MCF 10A (cell line): ENCODE measurements at places on chromosomes 6 and 20.
A peak's percentile ranks its signal among the peaks of the same experiment; 100 is the strongest.

DNA sequence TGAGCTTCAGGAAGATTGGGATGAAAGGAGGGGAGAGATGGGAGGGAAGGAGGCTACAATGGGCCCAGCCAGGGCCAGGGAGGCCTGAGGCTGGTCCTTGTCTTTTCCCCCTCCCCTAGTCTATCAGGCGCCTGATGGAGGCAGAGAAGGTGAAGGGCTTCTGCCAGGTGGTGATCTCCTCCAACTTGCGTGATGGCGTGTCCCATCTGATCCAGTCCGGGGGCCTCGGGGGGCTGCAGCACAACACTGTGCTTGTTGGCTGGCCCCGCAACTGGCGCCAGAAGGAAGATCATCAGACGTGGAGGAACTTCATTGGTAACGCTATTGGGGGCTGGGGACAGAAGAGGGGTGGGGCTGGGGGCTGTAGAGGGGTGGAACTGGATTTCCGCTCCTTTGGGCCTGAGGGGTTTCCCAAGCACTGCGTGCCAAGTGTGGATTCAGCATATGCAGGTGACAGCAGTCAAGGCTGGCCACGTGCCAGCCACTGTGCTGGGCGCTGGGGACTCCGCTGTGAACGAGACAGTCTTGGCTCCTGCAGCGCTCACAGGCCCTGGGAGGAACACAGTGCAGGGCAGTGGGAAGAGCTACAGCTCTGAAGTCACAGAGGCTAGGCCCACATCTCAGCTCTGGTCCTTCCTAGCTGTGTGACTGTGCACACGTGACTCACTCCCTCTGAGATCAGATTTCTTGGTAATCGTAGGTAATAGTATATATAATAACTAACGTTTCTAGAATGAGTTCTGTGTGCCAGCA lies 22.7 kb downstream of the SLC12A5 start:
- H3K36me3 ChIP-seq, result no peaks in the 10 kb centered on the region
- peaks cover 48% of the 10 kb centered on the region for H3K27me3 ChIP-seq
- no peak for DNase-seq
- H3K27ac ChIP-seq, result no peak overlapping the region
- H3K4me1 ChIP-seq, result no peaks in the 10 kb centered on the region

DNA sequence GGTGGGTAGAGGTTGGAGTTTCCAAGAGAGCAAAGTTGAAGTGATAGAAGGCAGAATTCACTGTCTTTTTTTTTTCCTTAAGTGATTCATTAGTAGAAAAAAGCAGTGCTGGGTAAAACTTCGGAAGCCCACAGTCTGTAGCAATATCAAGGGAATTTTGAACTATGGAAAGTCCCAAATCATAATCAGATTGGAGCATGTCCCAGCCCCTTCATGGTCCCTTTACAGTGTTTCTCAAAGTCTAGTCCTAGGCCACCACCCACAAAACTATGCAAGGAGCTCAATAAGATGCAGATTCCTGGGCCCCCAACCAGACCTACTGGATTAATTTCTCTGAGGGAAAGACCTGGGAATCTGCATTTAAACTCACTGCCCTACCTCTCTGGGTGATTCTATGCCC lies 22.6 kb downstream of the NEDD9 start:
- H3K36me3 ChIP-seq, result peaks cover 5% of the 10 kb centered on the region
- no peak overlapping the region for H3K27ac ChIP-seq
- no peak for DNase-seq
- no peaks in the 10 kb centered on the region for H3K27me3 ChIP-seq
- H3K4me1 ChIP-seq, result peaks cover 25% of the 10 kb centered on the region
- H3K4me3 ChIP-seq, result no peak overlapping the region

GRCh38 chr6:3329393-3330051 lies 70.8 kb downstream of the PSMG4 start:
- H3K4me1 ChIP-seq, result peaks cover 8% of the 10 kb centered on the region
- H3K27me3 ChIP-seq, result no peaks in the 10 kb centered on the region
- H3K27ac ChIP-seq, result no peak overlapping the region
- peaks cover 6% of the 10 kb centered on the region for H3K36me3 ChIP-seq
- H3K4me3 ChIP-seq, result no peak overlapping the region

- no peak overlapping the region for H3K4me3 ChIP-seq
- H3K36me3 ChIP-seq, result peaks cover 3% of the 10 kb centered on the region
- H3K4me1 ChIP-seq, result peaks cover 23% of the 10 kb centered on the region
- H3K27ac ChIP-seq, result no peak overlapping the region
- no peak for DNase-seq
Measured at GRCh38 chr6:3418496-3419060, 38.3 kb downstream of the SLC22A23 start.

GRCh38 chr6:162409741-162410691 lies 317.6 kb downstream of the PRKN start:
- DNase-seq, result no peak
- H3K27me3 ChIP-seq, result no peaks in the 10 kb centered on the region
- peaks cover 6% of the 10 kb centered on the region for H3K4me1 ChIP-seq
- H3K27ac ChIP-seq, result no peak overlapping the region

- no peaks in the 10 kb centered on the region for H3K36me3 ChIP-seq
- peaks cover 60% of the 10 kb centered on the region for H3K27me3 ChIP-seq
- DNase-seq, result no peak
- H3K4me3 ChIP-seq, result no peak overlapping the region
- no peaks in the 10 kb centered on the region for H3K4me1 ChIP-seq
Measured at GRCh38 chr6:12815884-12816600, 99.5 kb downstream of the PHACTR1 start.

- DNase-seq, result peak; percentile 31
- no peaks in the 10 kb centered on the region for H3K36me3 ChIP-seq
- H3K27me3 ChIP-seq, result peaks cover 17% of the 10 kb centered on the region
- H3K4me1 ChIP-seq, result peaks cover 11% of the 10 kb centered on the region
- no peak overlapping the region for H3K27ac ChIP-seq
- no peak overlapping the region for H3K4me3 ChIP-seq
Measured at GRCh38 chr20:56933331-56933698, 304.2 kb downstream of the TFAP2C start.

DNA sequence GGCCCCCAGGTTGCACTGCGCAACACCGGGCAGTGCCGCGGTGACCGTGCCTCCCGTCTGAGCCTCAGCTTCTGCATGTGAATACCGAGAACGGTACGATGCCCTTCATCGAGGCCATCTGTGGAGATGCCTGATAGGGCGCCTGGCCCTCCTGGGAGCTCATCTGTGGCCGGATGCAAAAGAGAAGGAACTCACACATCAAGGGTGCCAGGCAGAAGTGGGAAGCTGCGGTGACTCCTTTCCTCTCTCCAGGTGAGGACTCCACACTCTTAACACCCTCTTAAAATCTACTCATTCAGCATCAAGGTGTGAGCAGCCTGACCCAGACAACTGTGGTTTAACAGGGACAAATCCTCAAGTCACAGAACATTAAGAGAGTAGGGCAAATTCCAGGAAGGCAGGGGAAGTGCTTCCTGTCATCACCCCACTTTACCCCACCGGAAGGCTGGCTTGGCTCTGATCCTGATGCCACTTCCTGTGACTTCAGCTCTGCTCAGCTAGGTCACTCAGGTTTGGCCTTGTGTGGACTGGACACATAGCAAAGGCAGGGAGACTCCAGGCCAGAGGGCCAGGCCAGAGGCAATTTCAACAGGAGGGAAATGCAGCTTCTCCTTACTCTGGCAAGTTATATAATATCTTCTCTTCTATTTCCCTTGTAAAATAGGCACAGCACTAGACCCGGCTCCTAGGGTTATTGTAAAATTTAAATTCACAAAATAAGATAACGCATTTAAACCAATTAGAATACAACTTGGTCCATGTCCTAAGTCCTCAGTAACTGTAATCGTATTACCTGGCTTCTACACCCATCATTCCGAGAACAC lies 69.4 kb downstream of the CPNE5 start:
- peak; percentile 30 for DNase-seq
- H3K27ac ChIP-seq, result peak overlapping the region; percentile 11

- no peaks in the 10 kb centered on the region for H3K36me3 ChIP-seq
- no peak overlapping the region for H3K4me3 ChIP-seq
- H3K27me3 ChIP-seq, result peaks cover 70% of the 10 kb centered on the region
- no peak overlapping the region for H3K27ac ChIP-seq
Measured at GRCh38 chr6:87905101-87905641, 142.5 kb upstream of the SPACA1 start.

GRCh38 chr6:5050009-5050408 lies 35.1 kb upstream of the PPP1R3G start:
- H3K36me3 ChIP-seq, result no peaks in the 10 kb centered on the region
- DNase-seq, result no peak
- H3K27me3 ChIP-seq, result no peaks in the 10 kb centered on the region
- H3K27ac ChIP-seq, result no peak overlapping the region

DNA sequence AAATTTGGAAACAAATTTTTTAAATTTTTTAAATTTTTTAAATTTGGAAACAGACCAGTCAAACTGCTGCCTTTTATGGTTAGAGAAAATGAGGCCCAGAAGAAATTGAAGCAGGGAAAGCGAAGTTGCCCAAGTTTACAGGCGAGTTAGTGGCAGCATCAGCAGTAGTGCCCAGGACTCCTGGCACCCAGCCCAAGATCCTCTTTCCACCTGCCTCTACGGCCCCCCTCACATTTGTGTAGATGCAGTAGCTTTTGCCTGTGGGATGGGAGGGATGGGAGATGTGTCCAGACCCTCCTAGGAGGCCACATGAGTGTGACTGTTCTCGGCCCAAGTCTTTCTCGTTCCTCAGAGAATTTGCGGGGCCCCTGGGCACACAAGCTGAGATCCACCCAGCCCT lies 49.8 kb downstream of the HNF4A start:
- peaks cover 19% of the 10 kb centered on the region for H3K4me1 ChIP-seq
- no peaks in the 10 kb centered on the region for H3K36me3 ChIP-seq
- no peaks in the 10 kb centered on the region for H3K27me3 ChIP-seq

DNA sequence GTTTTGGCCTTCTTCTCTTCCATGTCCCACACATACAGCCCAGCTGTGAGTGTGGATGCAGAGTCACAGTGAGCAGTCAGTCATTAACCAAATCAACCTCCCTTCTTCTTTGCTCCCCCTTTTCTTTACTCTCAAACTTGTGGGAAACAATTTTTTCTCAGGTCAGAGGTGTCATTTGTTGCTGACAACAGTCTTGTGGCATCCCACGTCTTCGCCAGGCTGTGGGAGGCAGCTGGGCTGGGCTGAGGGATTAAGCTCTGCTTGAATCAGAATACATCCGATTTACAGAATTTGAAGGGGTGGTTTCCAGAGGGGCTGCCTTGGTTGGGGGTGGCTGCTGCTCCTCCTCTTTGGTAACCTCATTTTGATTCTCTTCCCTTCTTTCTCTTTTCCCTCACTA lies 40.5 kb downstream of the SCGN start:
- no peak overlapping the region for H3K4me3 ChIP-seq
- no peak overlapping the region for H3K27ac ChIP-seq
- DNase-seq, result no peak
- H3K27me3 ChIP-seq, result no peaks in the 10 kb centered on the region

- DNase-seq, result no peak
- H3K4me1 ChIP-seq, result no peaks in the 10 kb centered on the region
- H3K27me3 ChIP-seq, result no peaks in the 10 kb centered on the region
Measured at GRCh38 chr6:77548190-77548589, 84.9 kb upstream of the HTR1B start.

GRCh38 chr20:4563534-4563933 lies 158.2 kb upstream of the PRND start:
- H3K27ac ChIP-seq, result no peak overlapping the region
- H3K4me1 ChIP-seq, result no peaks in the 10 kb centered on the region
- H3K4me3 ChIP-seq, result no peak overlapping the region
- H3K27me3 ChIP-seq, result peaks cover 18% of the 10 kb centered on the region
- H3K36me3 ChIP-seq, result no peaks in the 10 kb centered on the region
- DNase-seq, result peak; percentile 73

DNA sequence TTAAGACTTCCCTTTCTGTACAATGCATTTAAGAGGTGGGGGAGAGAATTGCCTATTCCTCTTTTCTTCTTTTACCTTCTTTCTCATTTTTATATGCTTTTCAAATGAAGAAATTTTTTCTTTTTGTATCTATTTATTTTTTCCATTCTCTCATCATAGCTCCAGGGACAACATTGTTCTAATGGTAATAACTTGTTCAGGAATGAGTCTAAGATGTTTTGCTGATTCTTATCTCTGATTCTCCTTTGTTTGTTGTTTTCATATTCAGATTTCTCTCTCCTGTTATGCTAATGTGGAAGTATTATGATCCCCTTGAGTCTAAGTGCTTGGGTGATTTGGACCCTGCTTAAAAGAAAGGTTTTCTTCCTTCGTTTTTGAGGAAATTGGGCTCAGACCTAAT lies 451.6 kb downstream of the CDKAL1 start:
- no peaks in the 10 kb centered on the region for H3K36me3 ChIP-seq
- no peak overlapping the region for H3K4me3 ChIP-seq
- no peaks in the 10 kb centered on the region for H3K27me3 ChIP-seq
- DNase-seq, result no peak

- peaks cover 17% of the 10 kb centered on the region for H3K4me1 ChIP-seq
- H3K27me3 ChIP-seq, result no peaks in the 10 kb centered on the region
- H3K4me3 ChIP-seq, result no peak overlapping the region
- no peak overlapping the region for H3K27ac ChIP-seq
Measured at GRCh38 chr6:13377054-13377758, 48.9 kb upstream of the TBC1D7 start.

- no peaks in the 10 kb centered on the region for H3K36me3 ChIP-seq
- H3K27me3 ChIP-seq, result no peaks in the 10 kb centered on the region
- DNase-seq, result no peak
- H3K27ac ChIP-seq, result no peak overlapping the region
- no peak overlapping the region for H3K4me3 ChIP-seq
- no peaks in the 10 kb centered on the region for H3K4me1 ChIP-seq
Measured at GRCh38 chr6:64123761-64124633, 488.4 kb downstream of the PHF3 start.

- DNase-seq, result no peak
- H3K4me3 ChIP-seq, result no peak overlapping the region
- peaks cover 41% of the 10 kb centered on the region for H3K36me3 ChIP-seq
- H3K4me1 ChIP-seq, result peaks cover 60% of the 10 kb centered on the region
- H3K27me3 ChIP-seq, result no peaks in the 10 kb centered on the region
Measured at GRCh38 chr6:33628401-33628964, 7.4 kb downstream of the ITPR3 start.

DNA sequence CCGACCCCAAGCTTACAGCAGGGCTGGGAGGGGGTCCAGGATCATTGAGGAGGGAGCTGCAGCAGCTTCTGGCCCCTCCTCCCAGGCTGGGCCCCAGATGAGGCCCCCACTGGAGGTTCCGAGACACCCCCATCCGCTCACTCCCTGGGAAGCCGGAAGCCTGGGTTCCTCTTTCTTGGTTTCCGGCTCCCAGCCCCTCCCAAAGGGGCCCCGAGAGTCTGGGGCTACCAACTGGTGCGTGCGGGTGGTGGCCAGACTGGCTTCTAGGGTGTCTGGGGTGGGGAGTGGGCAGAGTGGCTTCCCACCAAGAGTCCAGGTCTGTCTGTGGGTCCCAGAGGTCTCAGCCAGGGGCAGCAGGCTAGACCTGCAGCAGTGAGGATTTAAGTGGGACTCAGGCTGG lies 2.2 kb downstream of the RGS19 start:
- H3K27ac ChIP-seq, result no peak overlapping the region
- H3K27me3 ChIP-seq, result no peaks in the 10 kb centered on the region
- peaks cover 8% of the 10 kb centered on the region for H3K4me1 ChIP-seq
